ENCODE measurements at places on chromosomes 3 and 15. TPM values are rescaled to one million over a fixed set of nuclear protein-coding genes. Genes with fewer than 3 reads are reported as not detected.

GRCh38 chr3:37115446-37115845 is 58.9 kb downstream of the LRRFIP2 start:
- DNase-seq: no peak

The CCPG1 gene
- 44.2 TPM for polyA plus RNA-seq

The CD86 gene
- 1.8 TPM for polyA plus RNA-seq

The SPESP1 gene
- 0.53 TPM for polyA plus RNA-seq

DNA sequence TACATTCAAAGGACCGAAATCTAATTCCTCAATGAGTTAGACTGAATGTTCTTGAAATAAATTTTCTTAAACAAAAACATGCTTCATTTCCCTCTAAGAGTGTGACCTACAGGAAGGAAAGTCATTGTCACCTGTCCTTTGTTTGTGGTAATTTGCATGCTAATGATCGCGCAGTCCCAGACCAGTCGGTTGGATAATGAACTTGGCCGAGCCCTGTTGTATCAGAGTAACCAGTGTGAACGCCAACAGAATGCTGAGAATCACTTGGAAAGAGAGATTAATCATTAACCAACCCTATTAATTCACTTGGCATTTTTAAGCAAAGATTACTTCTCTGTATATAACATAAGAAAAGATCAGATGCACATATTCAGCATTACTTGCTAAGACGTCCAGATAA is 8.1 kb upstream of the ARNT2 start:
- no peak for DNase-seq

DNA sequence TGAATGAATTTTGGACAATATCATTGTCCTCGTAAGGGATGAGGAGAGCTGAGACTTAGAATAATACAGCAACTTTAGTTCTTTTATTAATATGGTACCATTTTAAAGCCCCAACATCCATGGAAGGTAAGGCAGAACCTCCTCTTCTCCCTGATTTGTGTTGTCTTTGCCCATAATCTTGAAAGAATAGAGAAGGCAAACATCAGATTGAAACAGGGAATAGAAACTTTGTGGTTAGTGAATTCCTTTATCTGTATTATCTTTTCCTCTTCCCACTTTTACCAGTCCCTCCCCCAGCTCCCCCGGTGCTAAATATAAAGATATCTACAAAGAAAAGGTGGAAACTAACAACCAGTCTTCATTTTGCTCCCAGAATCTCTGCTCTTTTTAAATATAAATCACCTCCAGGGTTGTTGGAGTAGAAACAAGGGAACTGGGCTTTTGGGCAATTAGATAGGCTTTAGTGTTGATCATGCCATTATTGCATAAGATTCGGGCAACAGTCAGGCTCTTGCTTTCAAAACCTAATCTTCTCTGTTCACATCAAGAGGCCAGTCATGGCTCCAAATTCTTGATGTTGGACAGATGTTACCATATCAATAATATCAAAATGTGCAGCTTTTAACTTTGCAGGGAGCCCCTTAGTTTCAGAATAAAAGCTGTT is 32.5 kb downstream of the ITPR1 start:
- DNase-seq: no peak

The DUOXA2 gene
- not detected for polyA plus RNA-seq

- no peak for DNase-seq
These were observed 41.9 kb downstream of the GPR160 start for GRCh38 chr3:170079536-170080165.

DNA sequence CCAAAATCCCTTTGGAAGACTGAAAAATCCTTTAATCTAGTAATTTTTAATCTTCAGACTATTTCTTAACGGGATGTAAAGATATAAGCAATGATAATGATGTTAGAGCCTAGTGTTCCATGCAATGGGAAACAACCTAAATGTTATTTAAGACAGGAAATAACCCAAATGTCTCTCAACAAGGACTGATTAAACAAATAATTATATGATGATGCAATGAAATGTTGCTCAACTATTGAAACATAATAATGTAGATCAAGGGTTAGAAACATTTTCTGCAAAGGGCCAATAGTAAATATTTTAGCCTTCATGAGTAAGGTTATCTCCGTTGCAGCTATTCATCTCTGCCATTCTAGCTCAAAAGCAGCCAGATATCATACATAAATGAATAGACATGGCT is 275.4 kb downstream of the NEK10 start:
- DNase-seq: no peak

The P2RY14 gene
- 1.2 TPM for polyA plus RNA-seq

- DNase-seq: no peak
These were observed 2.9 kb downstream of the FBXL22 start for GRCh38 chr15:63600001-63600615.

GRCh38 chr15:99486371-99487336 is 79.1 kb upstream of the MEF2A start:
- DNase-seq: no peak

The CLSTN2 gene
- polyA plus RNA-seq: not detected

DNA sequence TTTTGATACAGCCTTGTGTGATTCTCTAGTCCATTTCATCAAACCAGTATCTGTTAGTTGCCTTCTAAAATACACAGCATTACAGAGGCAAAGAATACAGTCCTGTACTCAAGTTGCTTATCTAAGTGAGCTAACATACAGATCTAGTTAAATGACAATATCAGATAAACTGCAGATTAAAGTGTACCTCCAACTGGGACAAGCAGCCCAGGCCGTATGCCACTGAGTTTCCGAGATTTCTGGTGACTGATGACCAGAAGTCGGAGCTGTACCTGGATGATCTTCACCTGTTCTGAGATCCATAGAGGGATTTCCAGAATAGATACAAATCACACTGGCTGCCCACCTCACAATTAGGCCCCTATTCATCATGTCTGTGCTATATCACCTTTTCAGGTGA is 6.3 kb upstream of the TRIM59 start:
- DNase-seq: no peak

The SNUPN gene
- polyA plus RNA-seq: 25.2 TPM

DNA sequence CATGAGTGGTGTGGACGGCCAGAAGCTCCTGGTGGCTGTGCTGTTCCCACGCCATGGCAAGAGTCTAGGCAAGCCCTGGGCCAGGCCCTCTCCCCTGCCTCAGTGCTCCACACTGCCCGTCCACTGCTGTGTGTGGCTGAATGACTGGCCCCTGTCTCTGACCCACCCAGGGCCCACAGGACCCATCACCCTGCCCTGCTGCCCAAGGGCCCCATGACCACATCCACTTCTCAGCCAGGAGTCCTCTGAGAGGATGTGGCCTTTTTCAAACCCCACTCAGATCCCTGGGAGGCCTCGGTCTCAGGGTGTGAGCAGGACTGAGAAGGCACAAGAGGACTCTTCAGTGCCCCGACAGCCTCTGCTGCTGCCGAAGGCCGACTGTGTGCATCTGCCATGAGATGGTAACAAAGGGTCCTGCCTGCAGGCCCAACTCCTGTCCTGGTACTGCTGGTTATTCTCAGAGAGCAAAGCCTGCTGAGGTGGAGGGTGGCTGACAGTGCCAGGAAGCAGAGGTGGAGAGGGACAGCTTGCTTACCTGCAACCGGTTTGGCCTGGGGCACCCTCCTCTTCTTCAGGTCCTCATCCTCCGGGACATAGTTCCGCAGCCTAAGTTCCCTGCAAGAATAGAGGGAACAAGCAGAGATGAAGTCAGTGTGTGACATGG is 47.5 kb downstream of the PTH1R start:
- DNase-seq: no peak

The SOX14 gene
- polyA plus RNA-seq: not detected

DNA sequence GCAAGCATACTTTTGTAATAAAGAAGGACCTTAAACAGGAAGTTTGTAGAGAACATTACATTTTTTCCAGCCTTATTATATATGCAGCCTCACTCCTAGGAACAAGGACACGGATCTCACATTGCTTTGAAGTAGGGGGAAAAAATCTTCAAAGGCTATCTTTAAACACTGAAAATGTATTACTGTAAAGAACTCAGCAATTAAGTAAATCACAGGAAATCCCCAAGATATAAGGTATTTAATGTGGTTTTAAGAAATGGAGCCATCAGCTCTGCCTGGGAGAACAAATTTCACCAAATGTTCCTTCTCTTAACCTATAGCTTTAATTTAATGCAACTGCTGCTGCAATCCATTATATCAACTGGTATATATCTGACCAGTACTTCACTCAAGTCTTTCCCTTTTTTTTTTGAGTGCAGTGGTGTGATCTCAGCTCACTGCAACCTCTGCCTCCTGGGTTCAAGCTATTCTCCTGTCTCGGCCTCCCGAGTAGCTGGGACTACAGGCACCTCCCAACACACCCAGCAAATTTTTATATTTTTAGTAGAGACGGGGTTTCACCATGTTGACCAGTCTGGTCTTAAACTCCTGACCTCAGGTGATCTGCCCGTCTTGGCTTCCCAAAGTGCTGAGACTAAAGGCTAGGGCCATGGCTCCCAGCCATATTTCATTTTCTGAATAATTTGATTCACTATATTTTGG is 2.8 kb downstream of the BTLA start:
- DNase-seq: peak; percentile 20

DNA sequence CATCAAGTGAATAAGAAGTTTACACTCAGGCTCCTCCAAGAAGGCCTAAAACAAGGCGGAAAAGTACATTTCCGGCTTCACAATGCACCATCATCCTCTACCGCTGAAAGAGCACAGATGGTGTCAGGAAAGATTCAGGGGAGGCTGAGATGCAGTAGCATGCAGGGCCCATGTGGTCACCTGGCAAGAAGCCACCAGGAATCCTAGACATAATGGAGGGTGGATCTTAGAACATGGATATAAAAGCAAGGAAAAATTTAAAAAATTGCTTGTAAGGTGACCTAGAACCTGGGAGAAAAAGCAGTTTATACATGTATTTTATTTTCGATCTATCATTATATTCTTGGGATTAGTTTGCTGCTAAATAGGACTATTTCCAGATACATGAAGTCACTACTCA is 21.9 kb upstream of the OTOL1 start:
- no peak for DNase-seq

GRCh38 chr15:49439678-49440395 is 16.8 kb downstream of the FGF7 start:
- no peak for DNase-seq

GRCh38 chr3:94303897-94304296 is 241.0 kb downstream of the NSUN3 start:
- DNase-seq: no peak

The ZNF660 gene
- not detected for polyA plus RNA-seq

The GRIP2 gene
- polyA plus RNA-seq: not detected

- peak; percentile 69 for DNase-seq
These were observed at the start of gene MKRN3 for GRCh38 chr15:23565395-23566070. MKRN3 (plus strand) TSS chr15:23565674; CDS start chr15:23565783, 109 bp downstream.

GRCh38 chr15:85388566-85389305 is 8.3 kb downstream of the AKAP13 start:
- DNase-seq: no peak

- no peak for DNase-seq
These were observed 165.1 kb downstream of the PPM1L start for GRCh38 chr3:160921020-160921635.

- no peak for DNase-seq
These were observed 115.1 kb upstream of the PLXNA1 start for GRCh38 chr3:126867863-126868200.

GRCh38 chr3:61574854-61575253 is 13.5 kb downstream of the PTPRG start:
- DNase-seq: no peak

The ANKRD63 gene
- polyA plus RNA-seq: not detected

GRCh38 chr15:48868023-48868422 is 9.9 kb upstream of the EID1 start:
- DNase-seq: no peak

The TADA3 gene
- 54.6 TPM for polyA plus RNA-seq

DNA sequence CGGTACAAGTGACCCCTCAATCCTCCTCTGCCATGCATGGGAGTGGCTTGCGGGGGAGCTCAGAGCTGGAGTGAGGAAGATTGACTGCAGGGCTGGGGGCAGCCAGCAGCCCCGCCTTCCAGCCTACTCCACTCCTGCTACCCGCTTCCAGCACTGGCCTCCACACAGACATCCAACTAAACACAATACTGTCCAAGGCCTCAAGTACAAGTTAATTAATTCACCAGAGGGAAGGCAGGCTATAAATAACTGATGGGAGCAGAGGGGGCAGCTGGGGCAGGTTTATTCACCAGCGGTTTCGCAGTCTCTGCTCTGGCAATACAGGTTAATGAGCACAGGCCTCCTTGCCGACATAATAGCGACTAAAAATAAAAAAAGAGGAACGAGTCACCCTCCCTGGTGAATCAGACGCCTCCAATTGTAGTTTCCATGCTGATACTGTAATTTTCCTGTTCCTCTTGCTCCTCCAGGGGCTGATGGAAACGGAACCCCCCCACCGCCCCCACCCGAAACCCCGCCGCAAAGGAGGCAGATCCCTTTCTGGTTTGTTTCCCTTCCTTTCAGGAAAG is 166.4 kb upstream of the TLE3 start:
- DNase-seq: no peak

GRCh38 chr3:14404631-14405359 is 2.4 kb downstream of the SLC6A6 start:
- no peak for DNase-seq

- no peak for DNase-seq
These were observed 366.5 kb downstream of the GAP43 start for GRCh38 chr3:115989684-115990421.

DNA sequence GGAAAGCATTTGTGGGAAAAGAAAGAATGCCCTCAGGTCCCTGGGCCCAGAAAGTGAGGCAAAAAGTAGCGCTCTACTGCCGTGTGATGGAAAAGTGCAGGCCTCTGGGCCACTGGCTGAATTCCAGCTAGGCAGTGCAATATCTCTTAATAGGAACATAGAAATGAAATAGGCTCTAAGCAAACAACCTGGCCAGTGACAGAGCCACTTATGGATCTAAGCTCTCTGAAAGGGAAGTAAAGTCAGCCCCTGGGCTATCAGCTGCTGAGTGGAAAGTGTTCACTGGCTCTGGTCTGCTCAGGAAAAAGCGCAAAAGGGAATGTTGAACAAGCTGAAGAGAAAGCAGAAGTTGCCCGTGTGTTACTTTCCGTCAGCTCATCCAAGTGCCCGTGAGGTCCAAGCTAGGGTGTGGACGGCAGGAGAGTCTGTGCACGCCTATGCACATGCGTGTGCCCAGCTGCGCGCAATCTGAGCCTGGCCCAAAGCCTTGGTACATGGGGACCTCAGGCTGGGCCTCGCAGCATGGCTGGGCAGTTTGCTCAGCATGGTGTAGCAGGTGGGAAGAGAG is 74.0 kb upstream of the RAD18 start:
- no peak for DNase-seq

The RBP2 gene
- polyA plus RNA-seq: not detected

The GHSR gene
- polyA plus RNA-seq: not detected

DNA sequence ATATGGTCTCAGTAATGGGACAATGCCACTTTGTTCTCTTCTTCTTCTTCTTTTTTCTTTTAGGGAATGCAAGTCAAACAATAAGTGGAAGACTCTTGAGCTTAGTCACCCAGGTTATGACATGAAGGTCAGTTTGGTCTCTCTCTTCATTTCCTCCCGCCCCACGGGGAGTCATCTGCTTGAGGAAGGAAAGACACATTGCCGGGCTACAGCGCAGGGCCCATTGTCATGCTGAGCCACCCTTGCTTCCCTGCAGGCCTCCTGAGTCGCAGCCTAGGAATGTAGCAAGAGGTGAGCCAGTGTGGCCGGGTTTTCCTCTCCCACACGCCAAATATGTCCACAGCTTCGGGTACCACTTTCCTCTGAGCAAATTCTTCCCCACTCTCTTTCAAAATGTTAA is 47.6 kb downstream of the RAP2B start:
- DNase-seq: no peak

GRCh38 chr15:57364282-57365007 is 11.9 kb upstream of the CGNL1 start:
- no peak for DNase-seq

- DNase-seq: no peak
These were observed 239.0 kb upstream of the LRTM1 start for GRCh38 chr3:55166576-55167555.

- DNase-seq: no peak
These were observed 17.5 kb downstream of the MAP6D1 start for GRCh38 chr3:183807881-183808280.

GRCh38 chr15:80095969-80096368 is 36.5 kb downstream of the ZFAND6 start:
- no peak for DNase-seq

Measured in CD4-positive, alpha-beta memory T cell (primary cell).